Aortic smooth muscle cell (primary cell): ENCODE measurements at places on chromosomes 4 and X. TPM values are rescaled to one million over a fixed set of nuclear protein-coding genes. Genes with fewer than 3 reads are reported as not detected.

The RAB41 gene
- not detected in 2 replicates for total RNA-seq

The SLITRK4 gene
- total RNA-seq, result 5.0 and 7.5 TPM in 2 replicates

The GPC3 gene
- total RNA-seq, result under 0.01 TPM in 1 of 2 replicates, not detected in the other

The GAGE1 gene
- total RNA-seq, result not detected in 2 replicates

The ELOVL6 gene
- 12.7 and 12.8 TPM in 2 replicates for total RNA-seq

The MAGEA9B gene
- total RNA-seq, result 0.06 TPM in 1 of 2 replicates, not detected in the other

The OTUD6A gene
- not detected in 2 replicates for total RNA-seq

The GLRA2 gene
- not detected in 2 replicates for total RNA-seq

The GUCY2F gene
- 0.06 and 0.13 TPM in 2 replicates for total RNA-seq

The PHKA1 gene
- 11.1 and 13.9 TPM in 2 replicates for total RNA-seq

The GSTCD gene
- total RNA-seq, result 6.8 and 7.9 TPM in 2 replicates

The IQSEC2 gene
- total RNA-seq, result 4.5 and 4.8 TPM in 2 replicates

The TTC29 gene
- not detected in 2 replicates for total RNA-seq

The NDST4 gene
- not detected in 2 replicates for total RNA-seq

The AMTN gene
- total RNA-seq, result 0.12 TPM in 1 of 2 replicates, not detected in the other

The TEC gene
- 0.37 and 0.92 TPM in 2 replicates for total RNA-seq

The SLC7A11 gene
- 50.8 and 62.5 TPM in 2 replicates for total RNA-seq

The CAPN6 gene
- not detected in 2 replicates for total RNA-seq

The POU3F4 gene
- total RNA-seq, result under 0.01 TPM in 1 of 2 replicates, not detected in the other

The FGF5 gene
- 3.2 and 18.8 TPM in 2 replicates for total RNA-seq

The RASL11B gene
- 0.06 TPM in 1 of 2 replicates, not detected in the other for total RNA-seq

The ACTRT1 gene
- not detected in 2 replicates for total RNA-seq

The RNF175 gene
- not detected in 2 replicates for total RNA-seq

The BTC gene
- 0.92 and 0.93 TPM in 2 replicates for total RNA-seq

The PSAPL1 gene
- total RNA-seq, result not detected in 2 replicates

The DUSP21 gene
- not detected in 2 replicates for total RNA-seq

The FAM47A gene
- total RNA-seq, result not detected in 2 replicates

The MOSPD2 gene
- 14.7 and 38.0 TPM in 2 replicates for total RNA-seq
